ENCODE measurements at places on chromosomes 16 and 17. TPM values are rescaled to one million over a fixed set of nuclear protein-coding genes. Genes with fewer than 3 reads are reported as not detected.
A peak's percentile ranks its signal among the peaks of the same experiment; 100 is the strongest.

Gene NDE1
- total RNA-seq = 110 TPM

Gene SOCS1
- 54.5 TPM for total RNA-seq

DNA sequence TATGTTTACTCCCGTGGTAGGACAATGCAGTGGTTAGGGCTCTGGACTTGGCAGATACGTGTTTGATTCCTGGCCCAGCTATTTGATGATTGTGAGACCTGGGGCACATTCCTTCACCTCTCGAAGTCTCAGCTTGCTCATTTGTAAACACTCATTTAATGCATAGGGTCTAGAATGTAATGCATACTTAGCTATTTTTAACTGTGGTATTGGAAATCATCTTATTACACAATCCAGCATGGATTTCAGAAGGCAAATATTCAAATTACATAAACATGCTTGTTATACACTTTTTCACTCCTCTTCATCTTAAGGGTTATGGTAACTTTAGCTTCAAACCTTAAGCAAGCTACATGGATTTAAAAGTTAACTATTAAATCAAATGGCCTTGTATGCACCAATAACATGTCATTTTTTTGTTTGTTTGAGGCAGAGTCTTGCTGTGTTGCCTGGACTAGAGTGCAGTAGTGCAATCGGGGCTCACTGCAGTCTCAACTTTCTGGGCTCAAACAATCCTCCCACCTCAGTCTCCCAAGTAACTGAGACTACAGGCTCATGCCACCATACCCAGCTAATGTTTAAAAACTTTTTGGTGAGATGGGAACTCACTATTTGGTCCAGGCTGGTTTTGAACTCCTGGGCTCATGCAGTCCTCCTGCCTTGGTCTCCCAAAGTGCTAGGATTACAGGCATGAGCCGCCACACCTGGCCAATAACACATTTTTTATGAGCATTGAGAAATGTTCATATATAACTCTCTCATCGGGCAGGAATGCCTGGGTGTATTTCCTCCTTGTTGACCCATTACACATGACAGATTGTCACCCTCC, 52.5 kb downstream of the VAT1L start:
- no peak for DNase-seq

DNA sequence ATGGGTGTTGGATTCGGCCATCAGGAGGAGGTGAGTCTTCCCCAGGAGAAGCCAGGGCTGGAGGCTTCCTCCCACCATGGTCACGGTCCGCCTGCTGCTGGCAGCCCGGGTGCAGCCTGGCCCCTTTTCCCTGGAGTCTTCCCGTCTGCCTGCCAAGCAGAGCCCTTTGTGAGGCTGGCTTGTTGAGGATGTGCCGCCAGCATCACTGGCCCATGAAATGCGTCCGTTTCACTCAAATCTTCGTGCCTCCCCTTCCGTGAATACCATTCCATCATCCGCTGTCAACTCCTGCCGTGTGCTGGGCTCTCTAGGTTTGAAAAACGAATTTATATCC, 9.6 kb downstream of the VPS4A start:
- DNase-seq = no peak

GRCh38 chr17:32341141-32341856, 674 bp downstream of the C17orf75 start:
- DNase-seq = peak; percentile 39

- DNase-seq = peak; percentile 71
Measured at GRCh38 chr16:67158637-67159600, 790 bp downstream of the TRADD start.

DNA sequence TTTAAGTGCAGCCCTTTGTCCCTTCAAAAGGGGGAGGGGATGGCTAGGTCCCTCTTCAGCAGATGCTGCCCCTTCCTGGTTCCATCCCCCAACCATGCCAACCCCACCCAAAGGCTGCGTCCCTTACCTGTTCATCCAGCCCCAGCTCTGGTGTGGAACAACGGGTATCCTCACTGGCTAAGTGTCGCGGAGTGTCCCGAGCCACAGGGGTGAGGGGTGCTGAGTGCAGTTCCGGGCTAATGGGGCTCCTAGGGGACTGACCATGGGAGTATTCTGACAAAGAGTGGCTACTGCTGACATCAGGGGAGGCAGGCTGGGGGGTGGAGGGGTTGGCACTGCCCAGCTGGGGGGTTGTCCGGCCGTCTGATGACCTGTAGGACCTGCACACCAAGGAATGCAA, 32.9 kb downstream of the STH start:
- no peak for DNase-seq

DNA sequence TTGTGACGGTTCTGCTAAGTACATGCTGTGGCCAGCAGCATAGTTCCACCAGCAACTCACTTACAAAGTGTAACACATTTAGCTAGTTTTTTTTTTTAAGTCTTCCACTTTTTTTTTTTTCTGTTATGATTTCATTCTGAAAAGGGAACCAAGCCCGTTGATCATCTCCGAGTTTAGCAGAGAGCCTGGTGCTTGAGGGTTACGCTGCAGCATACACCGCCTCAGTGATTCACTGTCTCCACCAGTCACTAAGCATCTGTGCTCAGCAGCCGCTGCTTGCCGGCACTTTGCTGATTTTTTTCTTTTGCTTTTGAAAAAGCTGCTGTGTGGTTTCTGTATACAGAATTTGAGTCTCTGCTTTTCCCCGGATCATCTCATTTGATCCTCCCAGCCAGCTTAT, 194.5 kb upstream of the CDH13 start:
- DNase-seq = no peak

Gene ST6GALNAC1
- total RNA-seq = 2.6 TPM

Gene CLEC16A
- total RNA-seq = 34.6 TPM

All from T-cell (primary cell).